NCI-H187 treated with DMSO at 0.1 percent for 48 hours (cell line): ENCODE measurements at places on chromosomes 6 and 20.
A peak's percentile ranks its signal among the peaks of the same experiment; 100 is the strongest.

DNA sequence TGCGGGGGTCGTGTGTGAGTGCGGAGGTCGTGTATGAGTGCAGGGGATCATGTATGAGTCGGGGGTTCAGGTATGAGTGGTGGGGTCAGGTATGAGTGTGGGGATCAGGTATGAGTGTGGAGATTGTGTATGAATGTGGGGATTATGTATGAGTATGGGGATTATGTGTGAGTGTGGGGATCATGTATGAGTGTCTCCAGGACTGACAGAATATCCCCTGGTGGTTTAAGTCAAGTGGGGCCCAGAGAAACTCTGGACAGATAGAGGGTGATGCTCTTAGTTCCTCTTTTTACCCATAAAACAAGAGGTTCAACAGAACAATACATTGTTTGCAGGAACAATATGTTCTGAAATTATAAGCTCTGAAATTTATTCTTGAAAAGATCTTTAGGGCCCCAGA is 131.9 kb downstream of the UST start:
- DNase-seq = no peak

- peak; percentile 59 for DNase-seq
Measured at GRCh38 chr6:4910037-4910760, 93.6 kb downstream of the RPP40 start.

GRCh38 chr20:48143435-48144081 is 358.3 kb upstream of the SULF2 start:
- DNase-seq = peak; percentile 67

DNA sequence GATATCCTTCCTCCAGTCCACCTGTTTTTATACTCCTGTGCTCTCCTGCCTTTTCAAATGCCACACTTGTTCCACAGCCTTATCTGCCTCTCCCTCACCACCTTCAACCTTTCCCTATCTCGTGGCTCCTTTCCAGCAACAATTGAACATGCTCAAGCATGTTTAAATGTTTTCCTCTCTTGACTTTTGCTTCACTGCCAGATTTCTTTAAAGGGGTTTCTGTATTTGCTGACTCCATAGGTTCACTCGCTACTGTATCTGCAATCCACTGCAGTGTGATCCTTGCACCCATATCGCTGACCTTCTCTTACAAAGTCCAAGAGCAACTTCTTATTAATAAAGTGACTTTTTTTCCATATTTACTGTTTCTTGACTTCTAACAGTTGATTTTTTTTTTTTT is 11.2 kb upstream of the GMNN start:
- no peak for DNase-seq

- DNase-seq = no peak
Measured at GRCh38 chr20:20831794-20832193, 119.3 kb upstream of the RALGAPA2 start.

DNA sequence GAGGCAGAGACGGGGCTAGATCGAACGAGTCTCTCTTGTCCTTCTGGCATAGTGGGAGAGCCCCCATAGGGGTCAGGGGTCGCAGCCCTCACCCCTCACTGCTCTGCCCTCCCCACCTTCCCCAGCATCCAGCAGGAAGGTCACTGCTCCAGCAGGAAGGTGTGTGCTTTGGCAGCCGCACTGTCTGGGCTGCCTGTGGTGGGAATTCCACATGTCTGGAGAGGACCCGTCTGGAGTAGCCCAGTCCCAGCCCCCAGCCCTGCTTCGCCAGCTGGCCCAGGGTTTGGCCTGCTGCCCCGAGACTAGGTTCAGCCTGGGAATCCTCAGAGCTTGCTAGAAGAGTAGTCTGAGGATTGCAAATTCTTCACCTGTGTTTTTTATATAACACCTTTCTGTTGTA is 2.5 kb upstream of the R3HDML start:
- no peak for DNase-seq

DNA sequence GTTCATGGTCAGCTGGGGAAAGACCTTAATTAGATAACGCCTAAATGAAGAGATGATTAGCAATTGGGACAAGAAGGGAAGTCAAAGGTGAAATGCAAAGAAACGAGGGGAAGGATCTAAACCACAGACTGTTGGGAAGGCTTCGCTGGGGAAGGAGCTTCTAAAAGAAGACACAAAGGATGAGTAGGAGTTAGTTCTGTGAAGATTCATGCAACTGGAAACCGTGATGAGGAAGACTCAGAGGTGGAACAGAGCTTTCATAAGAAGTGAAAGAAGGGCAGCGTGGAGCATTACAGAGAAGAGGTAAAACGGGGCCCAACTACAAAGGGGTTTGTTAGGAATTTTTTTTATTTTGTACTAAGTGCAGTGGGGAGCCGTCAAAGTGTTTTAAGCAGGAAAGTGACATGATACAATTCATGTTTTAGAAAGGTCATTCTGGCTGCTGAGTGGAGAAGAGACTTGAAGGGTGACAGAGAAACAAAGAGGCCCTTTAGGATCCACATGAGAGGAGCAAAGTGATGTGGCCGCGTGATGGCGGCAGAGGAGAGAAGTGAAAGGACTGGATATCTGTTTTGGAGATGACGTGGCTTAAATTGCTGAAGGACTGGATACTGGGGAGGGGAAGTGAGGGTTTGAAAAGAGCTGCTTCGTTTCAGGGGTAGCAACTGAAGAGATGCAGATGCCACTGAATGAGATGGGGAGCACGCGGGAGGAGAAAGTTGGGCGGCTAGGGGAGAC is 33.6 kb downstream of the TTI1 start:
- DNase-seq = no peak

- no peak for DNase-seq
Measured at GRCh38 chr6:8731874-8732273, 296.5 kb upstream of the SLC35B3 start.

DNA sequence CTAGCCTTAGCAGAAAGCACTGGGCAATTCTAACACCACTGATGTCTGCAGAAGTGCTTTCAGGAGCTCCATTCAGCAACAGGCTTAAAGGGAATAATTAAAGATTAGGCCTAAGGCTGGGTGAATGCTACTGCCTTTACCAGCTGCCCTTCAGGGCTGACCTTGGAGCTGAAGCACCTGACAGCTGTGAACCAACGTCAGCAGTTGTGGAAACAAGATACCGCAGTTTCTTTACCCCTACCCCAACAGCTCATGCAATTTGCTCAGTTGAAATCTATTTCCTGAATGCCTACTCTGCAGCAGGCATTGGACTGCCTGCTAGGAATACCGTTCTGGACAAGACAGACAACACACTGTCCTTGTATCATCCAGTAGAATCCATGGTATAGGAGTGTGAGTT is 51.5 kb upstream of the ADTRP start:
- no peak for DNase-seq

DNA sequence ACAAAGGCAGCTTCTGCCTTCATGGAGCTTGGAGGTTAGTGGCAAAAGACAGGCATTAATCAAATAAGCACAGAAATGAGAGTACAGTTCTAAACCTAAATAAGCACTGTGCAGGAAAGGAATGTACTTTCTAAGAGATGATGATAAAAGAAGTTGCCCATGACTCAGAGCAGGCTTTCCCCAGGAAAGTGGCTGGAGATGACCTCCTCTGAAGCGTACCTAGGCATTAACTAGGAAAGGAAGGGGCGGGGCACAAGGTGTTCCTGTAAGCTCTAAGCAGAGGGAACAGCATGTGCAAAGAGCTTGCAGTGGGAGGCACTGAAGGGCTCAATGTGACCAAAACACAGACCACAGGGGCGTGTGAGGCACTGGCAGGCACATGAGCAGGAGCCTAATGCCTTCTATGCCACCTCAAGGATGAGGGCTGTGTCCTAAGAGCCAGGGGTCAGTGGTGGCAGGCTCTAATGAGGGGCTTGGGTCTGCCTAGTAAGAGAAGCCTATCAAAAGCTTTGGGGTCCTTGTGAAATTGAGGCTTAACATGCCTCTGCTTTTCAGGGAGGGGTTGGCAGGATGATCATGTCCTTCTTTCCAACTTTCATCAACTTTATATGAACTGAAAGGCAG is 4.9 kb downstream of the SSTR4 start:
- DNase-seq = no peak

- DNase-seq = no peak
Measured at GRCh38 chr6:33076406-33076934, 680 bp downstream of the HLA-DPB1 start.

GRCh38 chr6:164906766-164907165 is 402.6 kb downstream of the C6orf118 start:
- DNase-seq = no peak

GRCh38 chr20:42401613-42402012 is 783.4 kb upstream of the CHD6 start:
- no peak for DNase-seq

- no peak for DNase-seq
Measured at GRCh38 chr6:617456-618100, 39.3 kb downstream of the HUS1B start.

DNA sequence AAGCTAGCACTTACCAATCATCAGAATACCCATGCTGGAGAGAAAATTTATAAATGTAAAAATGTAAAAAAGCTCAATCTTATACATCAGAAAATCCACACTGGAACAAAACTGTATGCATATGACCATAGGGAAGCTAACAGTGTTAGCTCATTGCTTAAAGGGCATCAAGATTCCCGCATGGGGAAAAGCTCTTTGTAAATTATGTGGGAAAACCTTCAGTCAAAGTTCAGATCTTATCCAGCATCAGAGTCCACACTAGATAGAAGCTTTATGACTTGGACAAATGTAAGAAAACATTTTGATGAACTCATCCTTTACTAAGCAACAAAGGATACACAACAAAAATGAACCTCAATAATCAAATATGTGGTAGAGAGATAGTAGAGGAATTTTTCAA is 34.7 kb downstream of the ZKSCAN8 start:
- no peak for DNase-seq
